ENCODE measurements at places on chromosomes 3 and 15.

DNA sequence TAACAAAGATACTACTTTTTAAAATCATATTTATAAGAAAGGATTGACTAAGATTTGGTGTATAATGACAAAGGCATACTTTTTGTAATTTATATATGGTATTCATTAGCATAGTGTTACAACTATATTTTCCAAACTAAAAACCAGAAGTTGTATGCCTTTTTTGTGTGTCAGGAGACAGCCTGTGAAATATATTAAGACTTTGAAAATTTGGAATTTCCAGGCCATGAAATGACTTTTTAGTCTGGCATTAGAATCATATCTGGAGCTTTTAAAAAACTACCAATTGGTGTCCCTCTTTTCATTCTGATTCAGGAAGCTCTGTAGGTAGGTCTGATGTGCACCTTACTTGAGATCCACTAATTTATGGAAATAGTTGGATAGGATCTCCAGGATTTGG, 41.9 kb downstream of the CALML4 start:
- DNase-seq, result no peak

DNA sequence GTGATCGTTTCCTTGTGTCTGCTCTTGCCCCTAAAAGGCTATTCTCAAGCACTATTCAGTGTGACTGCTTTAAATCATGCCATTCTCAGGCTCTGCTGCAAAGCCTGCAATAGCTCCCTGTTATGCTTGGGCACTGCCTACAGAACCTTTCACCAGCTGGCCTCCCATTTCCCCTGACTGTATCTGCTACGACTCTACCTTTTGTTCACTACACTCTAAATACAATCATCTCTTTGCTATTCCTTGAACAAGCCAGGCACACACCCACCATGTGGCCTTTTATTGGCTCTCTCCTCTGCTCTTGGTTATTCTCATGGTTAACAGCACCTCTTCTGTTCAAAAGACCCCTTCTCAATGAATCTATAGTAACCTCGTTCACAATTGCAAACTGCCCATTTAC, 29.6 kb upstream of the FNDC3B start:
- DNase-seq, result no peak

DNA sequence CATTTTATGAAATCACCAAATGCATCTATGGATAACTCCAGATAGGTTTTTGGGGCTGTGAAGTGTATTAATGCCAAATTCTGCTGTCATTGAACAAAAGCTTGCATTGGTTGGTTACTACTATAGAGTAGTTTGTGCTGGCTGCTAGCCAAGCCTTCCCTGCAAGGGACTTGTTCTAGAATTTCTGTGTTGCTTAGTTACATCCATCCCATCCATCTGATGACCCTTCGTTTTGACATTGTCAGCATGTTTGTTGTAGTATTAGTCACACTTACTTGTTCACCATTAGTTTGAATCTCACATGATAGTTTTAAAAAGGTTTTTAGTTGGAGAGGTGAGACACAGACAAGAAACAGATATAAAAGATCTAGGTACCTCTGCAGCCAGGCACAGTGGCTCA, 7.0 kb upstream of the NIPA2 start:
- DNase-seq, result no peak

DNA sequence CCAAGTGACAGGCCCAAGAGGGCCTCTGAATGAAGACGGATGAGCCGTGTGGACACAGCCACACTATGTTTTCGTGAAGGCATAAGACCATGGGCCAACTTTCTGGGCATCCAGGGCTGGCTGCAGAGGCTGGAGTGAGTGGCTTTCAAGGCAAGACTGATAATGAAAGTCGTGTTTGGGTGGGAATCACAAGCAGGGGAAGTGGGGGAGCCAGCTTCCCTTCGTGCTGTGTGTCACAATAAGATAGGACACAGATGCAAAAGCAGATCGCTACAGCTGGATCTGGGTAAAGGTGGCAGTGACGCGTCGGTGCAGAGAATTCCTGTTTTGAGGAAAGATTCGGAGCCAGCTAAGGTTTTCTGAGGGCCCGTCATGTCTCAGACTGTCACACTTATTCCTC, 309.8 kb upstream of the CTDSPL start:
- DNase-seq, result no peak

GRCh38 chr3:31412832-31413231, 119.9 kb upstream of the STT3B start:
- no peak for DNase-seq

- no peak for DNase-seq
These were observed 293.9 kb upstream of the PROK2 start for GRCh38 chr3:72078676-72079368.

- peak; percentile 19 for DNase-seq
These were observed 33.9 kb downstream of the MYO5C start for GRCh38 chr15:52261498-52262242.

DNA sequence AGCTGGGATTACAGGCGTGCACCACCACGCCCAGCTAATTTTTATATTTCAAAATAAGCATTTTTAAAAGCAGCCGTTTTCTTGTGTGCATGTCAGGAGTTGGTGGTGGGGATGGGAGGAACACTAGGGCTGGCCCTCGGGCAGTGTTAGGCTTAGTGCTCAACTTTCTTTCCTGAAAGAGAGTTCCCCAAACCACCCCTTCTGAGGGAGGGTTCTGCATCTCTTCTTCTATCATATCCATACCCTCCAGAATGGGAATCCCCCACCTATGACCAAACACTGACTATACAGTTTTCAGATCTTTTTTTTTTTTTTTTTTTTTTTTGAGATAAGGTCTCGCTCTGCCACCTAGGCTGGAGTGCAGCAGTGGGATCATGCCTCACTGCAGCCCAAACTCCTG, 12.5 kb downstream of the PFKFB4 start:
- DNase-seq, result no peak

GRCh38 chr3:66492672-66493071, 8.2 kb downstream of the LRIG1 start:
- no peak for DNase-seq

DNA sequence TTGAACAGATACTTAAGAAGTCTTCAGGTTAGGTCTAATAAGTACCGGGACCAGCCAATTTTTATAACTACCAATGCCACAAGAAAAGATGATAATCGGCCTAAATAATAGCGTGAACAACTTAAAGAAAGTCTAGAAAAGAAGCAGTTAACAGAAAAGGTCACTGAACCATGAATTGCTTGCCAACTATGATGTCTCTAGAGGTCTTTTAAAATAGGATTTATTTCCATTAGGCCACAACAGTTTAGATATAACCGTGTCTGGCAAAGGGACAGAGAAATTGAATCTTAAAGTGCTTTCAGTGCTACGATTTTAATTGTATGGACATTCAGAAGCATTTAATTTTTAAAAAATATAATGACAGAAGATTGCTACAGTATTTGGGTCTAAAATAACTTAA, 1070.4 kb downstream of the ROBO1 start:
- no peak for DNase-seq

DNA sequence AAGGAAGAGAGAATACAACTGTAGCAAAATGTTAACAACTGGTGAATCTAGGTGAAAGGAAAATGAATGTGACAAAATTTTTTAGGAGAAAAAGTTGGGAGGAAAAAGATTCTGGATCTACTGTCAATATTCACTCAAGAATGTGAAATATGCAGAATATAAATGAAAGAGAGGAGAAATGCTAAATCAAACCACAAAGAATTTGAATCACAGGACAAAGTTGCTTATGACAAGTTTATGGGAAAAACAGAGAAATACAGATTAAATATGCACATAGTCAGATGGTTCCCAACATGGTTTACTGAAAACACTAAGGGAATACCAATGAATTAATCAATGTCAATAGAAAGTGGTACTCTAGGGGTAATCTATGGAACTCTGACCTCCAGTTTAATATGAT, 27.6 kb downstream of the C3orf33 start:
- DNase-seq, result no peak
